Fibroblast of lung (primary cell): ENCODE measurements at places on chromosomes 11 and 22. TPM values are rescaled to one million over a fixed set of nuclear protein-coding genes. Genes with fewer than 3 reads are reported as not detected.

The LINC01488 gene
- polyA plus RNA-seq = not detected in 2 replicates

GRCh38 chr11:94834911-94835593 is 66.9 kb downstream of the AMOTL1 start:
- peak; percentile 16 for DNase-seq

DNA sequence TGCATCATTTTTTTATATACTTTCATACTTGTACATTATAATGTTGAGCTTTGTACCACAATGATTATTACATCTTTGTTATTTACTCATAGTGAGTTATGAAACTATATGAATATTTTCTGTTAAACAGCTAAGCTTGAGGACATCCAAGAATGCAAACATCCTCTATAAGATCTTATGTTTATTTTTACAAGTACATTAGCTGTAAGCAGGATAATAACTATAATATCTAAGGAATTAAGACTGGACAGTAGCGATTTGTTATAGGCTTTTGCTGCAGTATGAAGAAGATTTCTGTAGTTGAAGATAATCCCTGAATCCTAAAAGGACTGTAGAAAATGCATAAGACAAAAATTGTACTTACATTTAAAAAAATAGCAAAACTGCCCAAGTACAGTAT is 176.0 kb downstream of the METTL15 start:
- no peak for DNase-seq

DNA sequence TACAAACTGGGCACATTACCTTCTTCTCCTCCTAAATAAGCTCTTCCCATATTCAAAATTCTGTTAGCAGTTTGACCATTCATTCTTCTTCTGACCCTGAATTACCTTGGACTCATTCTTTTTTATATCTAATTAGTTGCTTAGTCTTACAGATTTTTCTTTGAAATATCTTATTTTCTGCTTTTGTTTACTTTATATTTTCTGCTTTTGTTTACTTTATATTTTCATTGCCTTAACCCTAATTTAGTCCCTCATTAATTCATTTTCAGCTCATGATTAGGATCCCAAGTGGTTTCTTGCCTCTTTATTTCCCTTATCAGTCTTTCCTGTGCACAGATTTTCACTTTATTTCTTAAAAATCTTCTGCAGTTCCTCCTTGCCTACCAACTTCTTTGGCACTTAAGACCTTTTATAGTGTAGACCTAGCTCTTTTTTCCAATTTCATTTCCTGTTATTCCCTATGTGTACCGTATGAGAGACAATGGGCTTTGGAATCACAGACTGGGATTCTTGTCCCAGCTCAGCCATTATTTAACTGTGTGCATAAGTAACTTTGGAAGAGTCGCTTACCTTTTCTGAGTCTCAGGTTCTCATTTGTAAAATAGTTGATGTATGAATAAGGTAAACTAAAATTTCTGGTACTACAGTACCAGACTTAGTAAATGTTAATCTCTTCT is 39.2 kb downstream of the SIK2 start:
- no peak for DNase-seq

- no peak for DNase-seq
Observed at GRCh38 chr11:86773513-86774252, 26.7 kb upstream of the PRSS23 start.

GRCh38 chr22:44658311-44658953 is 43.6 kb upstream of the PRR5 start:
- peak; percentile 66 for DNase-seq
